Hematopoietic multipotent progenitor cell (in vitro differentiated cells): ENCODE measurements at places on chromosomes 12 and 14. TPM values are rescaled to one million over a fixed set of nuclear protein-coding genes. Genes with fewer than 3 reads are reported as not detected.

TAPBPL gene
- 114 TPM for total RNA-seq

GRCh38 chr12:15880721-15881120 is 1.5 kb upstream of the STRAP start:
- no peak for DNase-seq

MANSC4 gene
- total RNA-seq: under 0.01 TPM

DNA sequence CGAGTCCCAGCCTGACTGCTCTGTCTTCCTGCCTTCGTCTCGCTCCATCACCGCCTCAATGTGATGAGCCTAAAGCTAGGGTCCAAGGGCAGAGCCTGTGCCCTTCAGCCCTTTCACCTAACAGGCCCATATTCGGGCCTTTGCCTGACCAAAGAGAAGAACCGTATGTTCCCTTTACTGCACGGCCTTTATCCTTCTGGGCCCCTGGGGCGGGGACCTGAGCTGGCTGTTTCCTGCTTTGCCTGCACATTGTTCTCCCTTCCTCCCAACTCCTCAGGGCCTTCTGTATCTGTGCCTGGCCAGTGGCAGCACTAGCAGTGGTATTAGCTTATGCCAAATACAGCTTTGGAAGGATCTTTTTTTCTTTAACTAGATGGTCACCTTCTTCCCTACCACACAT is 8.5 kb upstream of the MYL6B start:
- DNase-seq: no peak

DNA sequence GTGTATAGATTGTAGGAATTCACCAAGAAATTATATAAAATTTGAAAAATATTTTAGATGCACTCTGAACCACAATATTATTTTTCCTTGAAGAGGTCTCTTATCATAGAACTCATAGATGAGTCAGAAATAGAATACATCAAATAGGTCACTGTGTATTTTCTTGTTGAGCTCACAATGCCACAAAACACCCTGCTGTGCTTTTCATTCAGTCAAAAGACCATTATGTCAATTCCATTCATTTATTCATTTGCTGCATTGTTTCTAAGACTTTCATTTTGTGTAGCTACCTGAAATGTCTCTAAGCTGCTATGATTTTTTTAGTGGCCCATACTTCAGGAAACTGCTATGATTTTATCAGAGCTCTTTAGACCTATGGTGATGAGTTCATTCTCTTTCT is 231.9 kb upstream of the AVPR1A start:
- no peak for DNase-seq

- no peak for DNase-seq
Measured at GRCh38 chr12:57342207-57342691, 88.6 kb downstream of the R3HDM2 start.

DNA sequence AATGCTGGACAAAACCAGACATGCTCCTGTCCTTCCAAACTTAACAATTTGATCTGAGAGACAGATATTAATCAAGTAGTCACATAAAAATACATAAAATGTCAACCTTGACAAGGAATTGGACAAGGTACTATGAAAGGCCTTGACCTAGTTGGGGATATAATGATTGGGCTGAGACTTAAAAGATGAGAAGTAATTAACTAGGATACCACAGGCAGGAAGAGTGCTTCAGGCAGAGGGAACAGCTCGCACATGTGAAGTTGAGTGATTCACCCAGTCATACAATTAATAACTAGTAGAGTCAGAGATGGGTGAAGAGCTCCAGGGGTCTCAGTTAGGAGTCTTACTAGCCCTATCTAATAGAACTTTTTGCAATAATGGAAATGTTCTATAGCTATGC is 259.5 kb downstream of the MSRB3 start:
- no peak for DNase-seq

GRCh38 chr14:104966981-104967385 is 11.2 kb downstream of the AHNAK2 start:
- DNase-seq: no peak

GRCh38 chr14:64733321-64733720 is 29.1 kb downstream of the PLEKHG3 start:
- DNase-seq: no peak

NEMF gene
- 26.9 TPM for total RNA-seq

DNA sequence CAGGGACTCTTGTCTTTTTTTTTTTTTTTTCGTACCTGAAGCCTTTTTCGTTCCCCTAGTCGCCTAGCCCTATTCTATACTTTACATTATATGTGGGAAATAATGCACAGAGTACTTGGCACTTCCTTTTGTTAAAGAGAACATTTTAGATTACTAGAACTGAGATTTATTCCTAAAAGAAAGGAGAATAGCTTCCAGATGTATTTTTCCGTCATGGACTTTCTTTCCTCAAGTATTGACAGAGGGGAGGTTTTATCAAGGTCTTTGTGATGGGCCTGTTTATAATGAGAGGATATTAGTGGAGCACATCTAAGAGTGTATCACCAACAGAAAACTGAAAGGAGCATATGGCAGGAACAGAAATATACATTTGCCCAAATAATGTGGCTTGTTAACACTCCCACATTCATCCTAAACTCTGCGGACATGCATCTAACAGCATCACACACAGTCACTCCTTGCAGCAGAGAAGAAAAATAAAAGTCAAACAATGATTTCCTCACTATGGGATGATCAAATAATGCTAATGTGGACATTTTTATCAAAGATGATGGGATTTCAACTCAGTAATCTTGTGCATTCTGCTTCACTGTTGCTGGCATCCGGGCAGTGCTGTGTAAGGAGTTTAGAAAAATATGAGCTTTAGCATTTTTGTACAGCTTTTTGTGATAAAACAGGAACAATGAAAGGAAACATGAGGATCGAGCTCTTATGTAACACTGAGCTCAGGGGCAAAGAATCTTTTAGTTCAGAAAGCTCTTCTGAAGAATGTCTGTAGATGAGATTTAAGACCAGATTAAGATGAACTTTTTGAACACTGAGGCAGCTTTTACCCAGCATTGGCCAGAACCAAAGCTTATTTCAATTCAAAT is 183.1 kb downstream of the EGLN3 start:
- DNase-seq: no peak

DNA sequence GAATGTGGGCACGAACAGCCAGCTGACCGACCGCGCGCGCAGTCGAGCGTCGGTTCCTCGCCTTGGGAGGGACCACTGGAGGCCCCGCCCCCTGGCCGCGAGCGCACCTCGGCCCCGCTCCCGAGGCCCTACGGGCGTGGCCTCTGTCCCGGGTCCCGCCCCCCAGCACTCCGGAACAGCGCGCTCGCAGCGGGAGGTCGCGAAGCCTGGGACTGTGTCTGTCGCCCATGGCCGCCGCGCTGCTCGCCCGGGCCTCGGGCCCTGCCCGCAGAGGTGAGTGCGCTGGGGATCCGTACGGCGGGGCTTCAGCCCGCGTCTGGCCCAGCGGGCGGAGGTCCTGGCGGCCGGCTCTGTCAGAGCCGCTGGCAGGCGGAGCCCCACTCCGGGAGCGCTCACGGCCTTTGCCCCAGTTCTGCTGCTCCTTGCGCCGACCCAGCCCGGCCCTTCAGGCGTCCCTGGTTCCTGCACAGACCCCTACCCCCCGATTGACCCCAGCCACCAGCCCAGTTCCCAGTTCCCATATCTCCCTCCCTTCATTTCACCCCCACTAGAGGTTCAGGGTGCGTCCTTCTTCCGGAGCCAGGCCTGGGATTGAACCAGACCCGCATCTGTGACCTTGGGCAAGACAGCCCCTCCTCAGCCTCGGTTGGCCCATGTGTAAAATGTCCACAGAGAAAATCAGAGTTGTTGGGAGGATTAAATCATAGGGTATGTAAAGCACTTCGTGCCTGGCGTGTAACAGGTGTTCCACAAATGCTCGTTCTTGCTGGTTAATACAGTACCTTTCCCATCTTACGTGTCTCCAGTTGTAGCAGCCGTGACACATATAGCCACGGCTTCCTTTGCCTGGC is at the start of gene ACADS:
Gene ACADS, plus strand, starts transcription at position 168 of the 851 bp plus-strand sequence. Its CDS starts 60 bp downstream, at position 228.
- DNase-seq: peak; percentile 87

- DNase-seq: no peak
Measured at GRCh38 chr12:75754698-75755097, 243.3 kb upstream of the KRR1 start.

CYP27B1 gene
- total RNA-seq: 3.2 TPM

DNA sequence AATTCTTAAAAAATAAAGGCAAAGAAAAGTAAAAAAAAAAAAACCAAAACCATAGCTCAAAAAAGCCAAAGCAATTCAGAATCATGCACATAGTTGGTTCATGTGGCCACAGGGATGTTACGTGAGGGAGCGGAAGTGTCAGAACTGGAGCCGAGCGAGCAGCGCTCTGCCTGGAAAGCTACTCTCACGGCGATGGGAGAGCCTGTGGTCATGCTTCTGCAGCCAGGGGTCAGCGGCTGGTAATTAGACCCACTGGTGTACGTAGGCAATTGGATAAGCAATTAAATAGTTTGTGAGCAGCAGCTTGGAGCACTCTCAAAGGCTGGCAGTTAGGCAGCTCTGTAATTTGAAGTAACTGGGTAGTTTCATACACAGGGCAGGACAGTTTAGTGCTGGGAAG is 58.1 kb downstream of the TRHDE start:
- no peak for DNase-seq
